ENCODE measurements at places on chromosomes 3 and 15.

DNA sequence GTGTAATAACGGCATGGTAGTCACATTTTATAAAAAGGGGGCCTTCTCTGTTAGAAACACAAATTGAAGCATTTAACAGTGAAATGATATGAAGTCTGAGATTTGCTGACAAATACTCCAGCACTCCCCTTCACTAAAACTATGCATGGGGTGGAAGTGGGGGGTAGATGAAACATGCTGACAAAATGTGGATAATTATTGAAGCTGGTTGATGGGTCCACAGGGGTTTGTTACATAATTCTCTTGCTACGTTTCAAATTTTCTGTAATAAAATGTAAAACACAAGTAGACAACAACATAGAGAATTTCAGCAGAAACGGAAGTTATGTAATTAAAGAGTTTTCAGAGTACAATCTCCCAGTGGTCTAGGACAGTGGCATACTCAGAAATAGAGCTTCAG lies 37.0 kb downstream of the MCF2L2 start:
- DNase-seq = no peak

GRCh38 chr3:167930453-167930852 lies 165.3 kb downstream of the GOLIM4 start:
- DNase-seq = no peak

DNA sequence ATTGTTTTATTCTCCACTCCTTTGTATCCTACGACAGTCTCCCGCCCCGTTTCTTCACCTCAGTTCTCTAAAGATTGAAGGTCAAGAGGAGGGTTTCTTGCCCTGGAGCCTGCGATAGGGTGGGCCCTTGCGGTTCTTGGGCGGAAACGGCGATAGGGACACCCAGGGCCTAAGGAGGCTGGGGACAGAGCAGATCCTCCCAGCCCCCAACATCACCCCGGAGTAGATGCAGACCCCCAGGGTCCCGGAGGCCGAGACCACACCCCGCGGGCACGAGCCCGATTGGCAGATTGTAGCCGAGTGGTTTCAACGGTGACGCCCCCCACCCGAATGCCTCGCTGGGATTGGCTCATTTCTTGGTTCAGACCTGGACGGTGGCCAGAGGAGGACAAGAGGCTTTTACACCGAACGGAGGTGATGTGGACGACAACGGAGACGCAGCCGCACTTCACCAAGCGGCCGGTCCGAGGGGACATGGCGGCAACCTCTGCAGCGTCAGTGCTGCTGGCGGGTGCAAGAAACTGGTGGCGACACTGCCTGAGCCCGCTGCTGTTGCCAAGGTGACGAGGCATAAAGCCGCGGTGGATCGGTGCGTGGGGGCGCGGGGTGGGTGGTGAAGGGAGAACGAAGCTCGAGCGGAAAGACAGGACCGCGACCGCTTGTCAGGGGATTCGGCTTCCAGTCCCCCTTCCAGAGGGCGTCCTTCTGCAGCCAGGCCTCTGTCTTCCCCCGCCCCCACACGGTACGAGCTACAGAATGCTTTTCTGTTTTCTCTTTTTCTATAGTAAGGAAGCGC lies 19.0 kb upstream of the MCF2L2 start:
- peak; percentile 65 for DNase-seq

GRCh38 chr3:43296565-43296964 lies 10.2 kb downstream of the SNRK start:
- DNase-seq = no peak

- DNase-seq = no peak
Measured at GRCh38 chr3:133162670-133163305, 124.6 kb downstream of the TMEM108 start.

Data from breast epithelium (tissue), 4 donors.